ENCODE measurements at places on chromosomes 6 and 20. TPM values are rescaled to one million over a fixed set of nuclear protein-coding genes. Genes with fewer than 3 reads are reported as not detected.

Gene CLPSL2
- not detected for total RNA-seq

Gene EFCAB8
- total RNA-seq, result 0.05 TPM

Gene ATP6V1G2
- 19.2 TPM for total RNA-seq

Gene KIAA0408
- 41.1 TPM for total RNA-seq

Gene CAPN11
- not detected for total RNA-seq

Gene CLVS2
- total RNA-seq, result 11.6 TPM

Gene NRSN1
- 12.5 TPM for total RNA-seq

Gene RAB44
- total RNA-seq, result 0.33 TPM

Gene GPR6
- total RNA-seq, result not detected

Gene ID1
- 143 TPM for total RNA-seq

Gene PHACTR1
- total RNA-seq, result 21.8 TPM

All from camera-type eye (tissue), 1 donor.